ENCODE measurements at places on chromosomes 5 and 9.

GRCh38 chr9:97284798-97285197 is 22.7 kb upstream of the CCDC180 start:
- no peak for DNase-seq

DNA sequence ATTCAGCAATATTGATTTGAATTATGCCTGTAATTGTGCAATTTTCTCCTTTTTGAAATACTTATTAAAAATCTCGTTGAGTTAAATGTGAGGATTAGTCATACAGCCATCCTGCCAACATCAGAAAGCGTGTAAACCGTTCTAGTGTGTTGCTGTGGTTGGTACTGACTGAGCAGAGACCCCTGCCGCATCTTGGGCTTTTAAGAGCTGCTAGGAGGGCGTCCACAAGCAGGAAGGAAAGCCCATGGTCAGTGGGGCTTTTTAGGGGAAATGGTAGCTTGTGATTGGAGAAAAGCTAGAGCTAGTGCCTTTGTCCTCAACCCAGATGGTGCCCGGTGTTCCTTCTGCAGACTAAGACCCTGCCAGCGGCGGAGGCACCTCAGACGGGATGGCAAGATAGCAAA is 1.3 kb downstream of the SDHA start:
- DNase-seq = peak; percentile 47

GRCh38 chr5:95915999-95916686 is 45.5 kb downstream of the ELL2 start:
- DNase-seq = no peak

DNA sequence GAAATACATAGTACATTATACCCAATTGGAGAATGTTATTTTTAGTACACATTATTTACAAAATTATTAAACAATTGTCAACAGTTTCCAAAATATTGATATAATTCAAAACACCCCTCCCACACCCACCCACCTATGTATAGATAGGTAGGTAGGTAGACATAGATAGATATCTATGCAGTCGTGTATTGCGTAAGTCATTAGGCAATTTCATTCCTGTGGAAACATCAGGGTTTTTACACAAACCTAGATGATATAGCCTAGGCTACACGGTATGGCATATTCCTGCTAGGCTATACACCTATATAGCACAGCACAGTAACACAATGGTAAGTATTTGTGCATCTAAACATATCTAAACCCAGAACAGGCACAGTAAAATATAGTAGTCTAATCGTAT is 377.3 kb downstream of the ANXA1 start:
- no peak for DNase-seq

DNA sequence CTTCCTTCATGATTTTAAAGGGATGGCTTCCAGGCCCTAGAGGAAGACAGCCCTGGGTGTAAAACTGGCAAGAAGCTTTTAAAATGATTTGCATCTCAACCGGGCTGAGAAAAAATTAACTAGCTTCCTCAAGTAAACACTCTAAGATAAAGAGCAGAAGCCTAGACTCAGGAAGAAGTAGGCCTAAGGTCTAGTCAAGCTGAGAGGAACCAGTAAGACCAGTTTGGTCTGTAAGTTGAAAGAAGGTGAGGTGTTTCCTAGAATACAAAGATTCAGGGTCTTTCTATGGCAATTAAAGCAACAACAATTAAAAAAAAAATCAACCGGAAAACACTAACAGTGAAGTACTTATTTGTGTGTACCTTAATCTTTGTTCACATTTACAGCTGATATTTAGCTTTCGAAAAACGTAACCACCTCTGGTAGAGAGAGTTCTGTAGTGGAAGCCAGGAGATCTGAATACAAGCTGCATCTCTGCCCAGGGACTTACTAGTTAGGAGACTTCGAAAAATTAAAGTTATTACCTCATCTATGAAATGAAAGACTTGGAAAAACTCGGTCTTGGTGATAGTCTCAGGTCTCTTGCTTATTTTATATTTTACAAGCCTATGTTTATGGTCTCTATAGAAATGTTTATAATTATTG is 75.7 kb downstream of the TUSC1 start:
- DNase-seq = no peak

GRCh38 chr5:34790069-34790468 is 48.9 kb upstream of the TTC23L start:
- no peak for DNase-seq

DNA sequence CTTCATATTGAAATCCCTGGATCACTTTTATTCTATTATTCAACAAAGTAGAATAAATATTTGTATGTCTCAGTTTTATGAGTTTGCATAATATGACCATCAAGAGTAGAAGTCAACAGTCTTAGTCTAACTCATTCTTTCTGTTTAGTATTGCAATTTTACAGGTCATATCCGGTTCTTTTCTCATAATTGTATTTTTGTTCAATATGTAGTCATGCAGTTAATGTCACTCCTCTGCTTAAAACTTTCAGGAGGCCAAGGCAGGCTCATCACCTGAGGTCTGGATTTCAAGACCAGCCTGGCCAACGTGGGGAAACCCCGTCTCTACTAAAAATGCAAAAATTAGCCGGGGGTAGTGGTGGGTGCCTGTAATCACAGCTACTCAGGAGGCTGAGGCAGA is 148.4 kb upstream of the TRPM3 start:
- DNase-seq = no peak

- no peak for DNase-seq
Measured at GRCh38 chr5:113022661-113023060, 46.1 kb downstream of the DCP2 start.

DNA sequence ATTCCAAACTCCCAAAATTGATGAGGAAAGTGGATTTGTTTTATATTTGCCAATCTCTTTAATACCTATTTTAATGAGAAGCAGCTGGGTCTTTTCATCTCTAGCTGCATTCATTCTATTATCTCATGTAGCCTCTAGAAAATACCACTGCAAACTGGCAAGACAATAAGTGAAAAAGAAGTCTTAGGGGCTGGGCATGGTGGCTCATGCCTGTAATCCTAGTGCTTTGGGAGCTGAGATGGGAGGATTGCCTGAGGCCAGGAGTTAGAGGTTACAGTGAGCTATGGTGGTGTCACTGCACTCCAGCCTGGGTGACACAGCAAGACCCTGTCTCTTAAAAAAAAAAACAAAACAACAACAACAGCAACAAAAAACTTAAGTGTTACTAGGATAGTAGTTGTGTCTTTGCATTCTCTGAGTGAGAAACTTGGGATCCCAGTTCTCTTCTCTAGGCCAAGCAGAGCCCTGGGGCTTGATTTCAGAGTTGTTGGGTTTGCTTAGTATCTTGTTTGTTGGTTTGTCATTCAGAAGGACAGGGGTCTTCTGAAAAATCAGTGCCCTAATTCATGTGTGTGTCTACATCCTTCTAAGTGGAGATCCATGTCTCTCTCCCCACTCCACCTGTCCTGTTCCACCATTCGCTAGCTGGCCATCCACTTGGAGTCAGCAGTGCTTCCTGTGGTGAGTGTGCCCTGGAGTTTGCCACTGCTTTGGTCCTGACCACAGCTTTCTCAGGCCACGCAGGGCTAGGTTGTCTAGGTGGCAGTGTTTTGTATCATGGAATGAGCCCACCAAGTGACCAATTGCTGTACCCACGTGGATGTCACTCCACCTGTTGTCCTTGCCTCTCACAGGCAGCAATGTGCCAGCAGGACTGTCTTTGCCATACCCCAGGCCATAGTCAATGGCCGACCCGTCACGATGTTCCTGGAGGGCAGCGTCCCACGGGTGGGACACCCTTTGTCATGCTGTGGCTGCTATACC is 19.5 kb downstream of the MARCHF6 start:
- DNase-seq = no peak

DNA sequence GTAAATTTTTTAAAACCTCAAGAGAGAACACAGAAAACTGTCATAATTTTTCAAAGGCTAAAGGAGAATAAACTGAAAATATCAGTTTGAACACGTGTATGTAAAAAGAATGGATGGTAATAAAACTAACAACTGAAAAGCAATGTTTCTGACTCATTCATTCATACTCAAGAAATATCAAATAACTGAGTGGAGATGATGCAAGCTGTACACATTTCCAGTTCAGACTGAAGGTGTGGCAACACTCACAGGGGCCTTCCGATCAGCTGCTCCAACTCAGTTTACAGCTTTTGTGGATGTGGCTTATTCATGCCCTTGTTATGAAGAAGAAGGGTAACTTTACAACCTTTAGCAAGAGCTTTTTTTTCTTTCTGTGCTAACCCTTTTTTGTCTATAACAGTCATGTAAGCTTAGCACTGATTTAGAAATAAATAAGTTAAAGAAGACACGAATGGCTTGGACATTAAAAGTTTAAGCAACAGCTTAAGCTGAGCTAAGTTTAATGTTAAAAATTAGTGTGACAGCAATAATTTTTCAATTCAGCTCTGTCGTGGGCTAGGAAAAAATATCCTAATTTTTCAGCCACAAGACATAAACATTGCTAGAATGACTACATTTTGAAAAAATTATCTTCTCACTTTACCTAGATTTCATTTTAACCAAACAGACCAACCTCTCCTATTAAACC is 453.5 kb downstream of the RAB3C start:
- DNase-seq = no peak

GRCh38 chr5:55159763-55160492 is at the start of gene GPX8:
Gene GPX8 (plus strand): TSS chr5:55160171. CDS start chr5:55160193, 22 bp downstream.
- DNase-seq = peak; percentile 68

DNA sequence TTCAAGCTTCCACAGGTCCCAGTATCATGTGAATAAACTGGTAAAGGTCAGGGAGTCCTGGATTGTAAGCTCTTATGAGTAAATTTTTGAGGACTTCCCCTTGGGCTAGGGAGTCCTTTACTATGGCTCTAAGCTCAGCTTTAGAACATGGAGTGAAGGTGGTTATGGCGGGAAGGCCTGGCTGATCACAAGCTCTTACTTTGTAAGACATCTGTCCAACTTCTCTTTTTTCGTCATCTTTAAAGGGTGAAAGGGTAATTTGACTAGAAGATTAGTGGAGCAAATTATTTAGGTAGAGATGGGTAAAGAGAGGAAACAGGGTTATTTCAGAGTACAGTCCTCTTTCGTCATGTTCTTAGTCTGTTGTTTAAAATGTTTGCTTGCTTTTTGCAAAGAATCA is 155.4 kb downstream of the AOPEP start:
- no peak for DNase-seq

- no peak for DNase-seq
Measured at GRCh38 chr5:135615581-135616260, 36.9 kb upstream of the CXCL14 start.

- DNase-seq = no peak
Measured at GRCh38 chr5:167207081-167207480, 1084.4 kb upstream of the WWC1 start.
